ENCODE measurements at places on chromosomes 5 and 9.

DNA sequence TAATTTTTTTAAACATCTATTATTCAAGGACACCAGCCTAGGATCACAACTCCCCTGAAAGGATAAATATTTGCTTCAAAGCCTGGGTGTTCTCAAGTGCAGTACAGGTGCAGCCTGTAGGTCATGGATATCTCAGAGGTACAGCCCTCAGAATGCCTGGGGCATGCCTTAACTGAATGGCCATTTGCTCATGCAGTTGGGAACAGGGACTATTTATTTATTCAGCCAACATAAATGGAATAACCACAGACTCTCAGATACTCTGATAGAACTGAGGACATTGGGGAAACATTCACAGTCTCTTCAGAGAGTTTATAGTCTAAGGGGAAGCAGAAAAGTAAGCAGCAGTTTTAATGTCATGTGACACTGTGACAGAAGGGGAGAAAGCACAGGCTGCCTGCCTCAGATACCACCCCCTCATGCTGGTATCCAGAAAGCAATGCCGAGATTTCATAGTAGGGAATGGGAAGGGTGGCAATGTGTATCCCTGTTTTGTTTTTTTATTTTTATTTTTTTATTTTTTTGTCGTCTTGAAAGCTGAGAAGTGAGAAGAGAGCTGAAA, 112.6 kb downstream of the MACIR start:
- DNase-seq = no peak

DNA sequence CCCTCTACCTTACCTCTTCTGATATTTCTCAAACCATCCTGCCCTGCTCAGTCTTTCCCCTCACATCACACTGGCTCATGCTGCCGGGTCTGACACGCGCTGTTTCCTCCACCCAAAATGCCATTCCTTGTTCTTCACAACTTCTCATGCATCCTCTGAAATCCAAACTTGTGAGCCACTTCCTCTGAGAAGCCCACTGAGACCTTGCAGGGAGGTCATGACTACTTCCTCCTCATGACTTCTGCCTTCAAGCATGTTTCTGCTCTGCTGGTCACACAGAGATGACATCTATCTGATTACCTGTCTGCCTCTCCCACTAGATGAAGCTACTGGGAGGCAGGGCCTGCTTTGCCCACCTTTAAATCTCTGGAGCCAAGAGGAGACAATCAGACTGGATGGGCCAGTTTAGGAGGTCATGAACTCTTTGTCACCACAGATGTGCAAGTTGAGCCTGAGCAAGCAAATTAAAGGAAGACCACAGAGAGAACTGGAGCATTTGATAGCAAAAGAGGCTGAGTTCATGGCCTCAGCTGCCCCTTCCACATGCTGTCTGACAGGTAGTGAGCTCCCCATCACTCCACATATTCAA, 119.8 kb upstream of the TBC1D2 start:
- DNase-seq = no peak

DNA sequence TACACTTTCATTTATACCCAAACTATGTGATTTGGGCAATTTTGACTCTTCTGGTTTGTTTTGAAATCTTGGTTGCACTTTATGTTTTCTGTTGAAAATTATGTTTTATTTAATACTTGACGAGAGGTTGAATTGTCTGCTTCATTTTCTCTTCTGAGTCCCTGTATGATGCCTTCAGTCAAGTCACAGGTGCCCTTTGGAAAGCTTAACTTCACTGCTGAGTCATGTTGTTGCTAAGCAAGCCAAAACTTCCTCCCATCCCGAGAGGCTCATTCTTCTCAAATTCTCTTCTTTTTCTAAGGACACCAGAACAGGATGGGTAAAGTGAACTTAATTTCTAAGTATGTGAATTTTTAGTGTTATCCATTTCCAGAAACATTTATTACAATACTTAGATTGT, 455.3 kb upstream of the PTGER4 start:
- DNase-seq = no peak

DNA sequence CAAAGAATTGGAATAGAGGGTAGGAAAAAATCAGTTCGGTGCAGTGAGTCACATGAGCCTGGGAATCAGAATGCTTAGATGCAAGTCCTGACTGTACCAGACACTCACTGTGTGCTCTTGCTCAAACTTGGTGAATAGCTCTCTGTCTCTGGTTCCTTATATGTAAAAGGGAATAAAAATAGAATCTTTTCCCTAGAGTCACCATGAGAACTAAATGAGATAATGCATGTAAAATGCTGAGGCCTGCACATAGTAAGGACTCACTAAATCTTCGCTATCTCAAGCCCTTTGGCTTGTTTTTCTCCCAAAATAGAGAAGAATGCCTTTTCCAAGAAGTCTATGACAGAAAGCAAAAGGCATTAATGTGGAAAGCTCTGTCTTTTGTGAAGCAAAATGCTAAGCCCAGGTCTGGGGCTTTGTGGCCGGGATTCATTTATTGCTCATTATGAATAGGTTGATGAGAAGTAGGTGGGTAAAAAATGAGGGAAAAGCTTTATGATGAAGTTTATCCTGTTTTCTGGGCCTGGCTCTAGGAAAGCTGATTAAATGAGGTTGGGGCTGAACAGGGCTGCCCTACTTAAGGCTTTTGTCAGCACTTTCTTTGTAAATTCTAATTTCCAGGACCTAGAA, 483.3 kb downstream of the DMAC1 start:
- no peak for DNase-seq

- no peak for DNase-seq
Observed at GRCh38 chr9:98516897-98517503, 191.7 kb downstream of the GABBR2 start.

GRCh38 chr5:16520841-16521240, 55.2 kb upstream of the ZNF622 start:
- DNase-seq = no peak

- no peak for DNase-seq
Observed at GRCh38 chr9:137139468-137140150, 655 bp downstream of the GRIN1 start.

DNA sequence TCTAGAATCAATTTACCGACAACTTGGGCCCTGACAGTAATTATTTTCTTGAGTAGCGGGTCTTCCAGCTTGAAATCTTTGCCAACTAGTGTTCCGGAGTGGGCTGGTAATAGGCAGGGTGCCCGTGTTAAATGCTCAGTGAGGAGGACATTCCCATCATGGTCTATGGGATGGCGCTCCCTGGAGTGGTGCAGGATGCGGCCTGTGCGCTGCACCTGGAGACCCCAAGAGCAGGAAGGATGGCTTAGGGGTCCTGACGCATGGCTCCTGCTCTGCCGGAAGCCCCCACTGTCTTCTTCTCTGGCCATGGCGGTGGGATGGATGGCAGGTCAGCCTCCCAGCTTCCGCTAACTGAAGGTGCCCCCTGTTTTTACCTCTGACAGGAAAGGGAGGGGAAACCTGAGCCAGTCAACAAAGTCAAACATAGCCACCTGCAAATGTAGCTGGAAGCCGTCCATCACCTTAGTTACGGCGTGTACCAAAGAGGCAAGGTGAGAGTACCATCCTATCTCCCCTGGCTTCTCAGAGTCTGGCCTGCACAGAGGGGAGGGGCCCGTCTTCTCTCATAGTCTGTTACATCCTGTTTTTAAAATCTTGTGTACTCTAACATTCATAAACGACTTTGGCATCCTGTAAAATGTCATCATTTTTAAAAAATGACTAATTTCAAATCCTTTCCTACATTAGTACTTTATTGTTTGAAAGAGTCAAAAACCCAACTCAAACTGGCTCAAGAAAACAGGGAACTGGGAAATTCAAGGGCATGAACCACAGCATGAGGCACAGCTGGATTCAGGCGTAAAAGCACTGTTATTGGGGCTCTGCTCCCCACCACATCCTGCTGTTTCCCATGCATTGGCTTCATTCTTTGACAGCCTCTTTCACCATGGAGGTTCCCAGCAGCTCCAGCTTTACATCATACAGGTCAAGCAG, 28.5 kb upstream of the UNC5A start:
- no peak for DNase-seq

GRCh38 chr5:68379275-68380036, 163.9 kb downstream of the PIK3R1 start:
- no peak for DNase-seq
